ENCODE measurements at places on chromosomes 1 and 21.

- no peak for DNase-seq
Measured at GRCh38 chr1:1788646-1789431, 10.6 kb upstream of the NADK start.

GRCh38 chr1:13494025-13494424, 19.8 kb downstream of the LRRC38 start:
- DNase-seq, result no peak

- no peak for DNase-seq
Measured at GRCh38 chr1:178311164-178311563, 185.6 kb downstream of the CLEC20A start.

- no peak for DNase-seq
Measured at GRCh38 chr1:247118946-247119446, 14.8 kb upstream of the ZNF669 start.

- DNase-seq, result no peak
Measured at GRCh38 chr1:50851034-50851433, 109.0 kb downstream of the FAF1 start.

- DNase-seq, result no peak
Measured at GRCh38 chr21:38139380-38140168, 117.2 kb upstream of the KCNJ15 start.

DNA sequence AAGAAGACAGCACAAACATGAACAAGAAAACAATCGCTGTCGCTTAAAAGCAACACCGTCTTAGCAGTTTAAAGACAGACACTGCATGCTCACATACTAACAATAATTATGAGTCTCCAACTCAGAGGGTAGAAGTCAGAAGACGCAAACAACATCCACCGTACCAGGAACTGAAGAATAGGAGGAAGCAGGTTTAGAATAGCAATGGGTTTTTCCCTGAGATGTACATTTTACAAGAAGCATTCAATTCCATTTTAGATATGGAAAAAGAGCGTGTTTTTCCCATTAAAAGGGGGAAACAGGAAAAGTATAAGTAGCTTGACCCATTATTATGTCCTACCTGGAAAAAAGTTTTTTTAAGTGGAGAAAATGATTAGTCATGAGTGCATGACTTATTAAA, 34.5 kb upstream of the KCNE1 start:
- no peak for DNase-seq

GRCh38 chr21:44370027-44370735, 16.8 kb downstream of the TRPM2 start:
- peak; percentile 19 for DNase-seq

- DNase-seq, result no peak
Measured at GRCh38 chr1:6424619-6425593, at the start of gene ESPN. Gene ESPN (plus strand): TSS chr1:6424776. CDS start chr1:6424956, 180 bp downstream.

Data from right renal pelvis (tissue), 4 donors.